Aorta (tissue), 5 donors: ENCODE measurements at places on chromosomes 2 and 18. TPM values are rescaled to one million over a fixed set of nuclear protein-coding genes. Genes with fewer than 3 reads are reported as not detected.

The TRMT61B gene
- polyA plus RNA-seq = 15.9 TPM

The TGFBRAP1 gene
- polyA plus RNA-seq = 7.1 TPM

The FBXO36 gene
- polyA plus RNA-seq = 1.3 TPM

The FOXI3 gene
- not detected for polyA plus RNA-seq

The BUB1 gene
- polyA plus RNA-seq = not detected

The POTEC gene
- polyA plus RNA-seq = not detected

The FKBP7 gene
- 12.8 TPM for polyA plus RNA-seq

The ZCCHC2 gene
- polyA plus RNA-seq = 7.0 TPM

The GPBAR1 gene
- polyA plus RNA-seq = 0.46 TPM

The CAMKMT gene
- 3.1 TPM for polyA plus RNA-seq

The SERPINB3 gene
- 0.51 TPM for polyA plus RNA-seq

The ANKRD30B gene
- polyA plus RNA-seq = not detected

The TCF23 gene
- not detected for polyA plus RNA-seq

The BMPR2 gene
- polyA plus RNA-seq = 17.2 TPM

The WDPCP gene
- polyA plus RNA-seq = 10.2 TPM

The CPO gene
- polyA plus RNA-seq = 0.69 TPM

The RHOB gene
- 150 TPM for polyA plus RNA-seq

The ZAP70 gene
- polyA plus RNA-seq = 2.8 TPM
